ENCODE measurements at places on chromosomes 7 and 10.
A peak's percentile ranks its signal among the peaks of the same experiment; 100 is the strongest.

DNA sequence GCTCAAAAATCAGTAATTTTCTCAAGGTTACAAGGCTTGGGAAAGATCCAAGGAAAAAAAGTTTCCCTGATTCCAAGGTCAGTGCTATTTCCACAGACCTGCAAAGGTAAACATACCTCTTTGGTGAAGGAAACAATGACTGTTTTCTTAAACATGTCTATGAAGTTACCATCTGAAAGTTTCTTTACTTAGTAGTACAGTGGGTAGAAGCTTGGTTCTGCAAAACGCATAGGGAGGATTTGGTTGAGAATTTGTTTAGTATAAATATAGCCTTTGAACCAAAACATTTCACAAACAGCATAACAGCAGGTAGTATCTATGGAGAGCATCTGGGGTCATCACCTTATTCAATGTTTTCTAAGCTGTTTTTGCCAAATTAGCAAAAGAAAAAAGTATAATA is 169.6 kb downstream of the CCSER2 start:
- DNase-seq: no peak

DNA sequence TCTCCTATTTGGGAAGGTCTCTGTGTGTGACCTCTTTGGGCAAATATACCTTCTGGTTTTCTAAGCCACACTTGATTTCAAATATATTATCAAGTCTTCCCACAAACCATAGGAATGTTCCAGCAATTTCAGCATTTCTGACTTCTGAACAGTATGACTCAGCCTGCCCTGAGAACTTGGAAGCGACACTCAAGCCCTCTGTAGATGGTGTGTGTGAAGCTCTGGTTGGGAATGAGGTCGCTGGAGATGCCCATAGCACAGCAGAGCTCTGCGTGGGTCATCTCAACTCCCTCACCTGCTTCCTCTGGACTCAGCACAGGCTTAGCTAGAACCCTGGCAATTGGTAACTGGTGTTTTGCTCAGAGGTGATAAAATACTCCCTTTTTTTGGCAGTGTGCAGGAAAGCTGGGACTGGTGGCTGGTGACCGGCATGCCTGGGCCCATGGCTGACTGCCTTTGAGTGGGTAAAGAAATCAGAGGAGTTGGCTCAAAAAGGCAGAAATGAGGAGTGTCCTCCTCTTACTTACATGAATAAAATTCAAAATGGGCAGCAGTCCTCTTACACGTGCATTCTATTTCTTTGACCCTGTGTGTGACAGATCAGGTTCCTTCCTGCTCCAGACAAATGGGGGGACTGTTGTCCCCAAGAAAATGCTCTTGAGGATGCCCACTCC is 87.5 kb upstream of the NRP1 start:
- no peak for DNase-seq

- DNase-seq: no peak
Measured at GRCh38 chr7:94838717-94839116, 68.7 kb upstream of the PPP1R9A start.

DNA sequence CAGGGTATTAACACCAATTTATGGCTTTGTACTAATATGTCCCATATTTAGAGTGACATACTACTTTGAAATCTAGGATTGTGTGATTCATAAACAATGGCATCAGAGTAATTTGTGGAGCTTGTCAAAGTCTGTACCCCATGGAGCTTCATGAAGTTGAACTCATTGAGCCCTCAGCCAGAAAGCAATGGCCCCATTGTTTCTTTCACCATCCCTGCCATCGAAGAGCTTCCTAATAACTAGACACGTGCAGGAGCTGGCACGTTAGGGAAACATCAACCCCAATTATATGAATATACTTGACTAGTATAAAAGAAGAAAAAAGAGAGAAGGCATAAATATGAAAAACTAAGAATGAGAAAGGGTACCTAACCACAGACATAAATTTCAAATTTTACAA is 206.6 kb downstream of the CXCL12 start:
- no peak for DNase-seq

- DNase-seq: no peak
Measured at GRCh38 chr7:135389971-135390370, 119.9 kb downstream of the CNOT4 start.

DNA sequence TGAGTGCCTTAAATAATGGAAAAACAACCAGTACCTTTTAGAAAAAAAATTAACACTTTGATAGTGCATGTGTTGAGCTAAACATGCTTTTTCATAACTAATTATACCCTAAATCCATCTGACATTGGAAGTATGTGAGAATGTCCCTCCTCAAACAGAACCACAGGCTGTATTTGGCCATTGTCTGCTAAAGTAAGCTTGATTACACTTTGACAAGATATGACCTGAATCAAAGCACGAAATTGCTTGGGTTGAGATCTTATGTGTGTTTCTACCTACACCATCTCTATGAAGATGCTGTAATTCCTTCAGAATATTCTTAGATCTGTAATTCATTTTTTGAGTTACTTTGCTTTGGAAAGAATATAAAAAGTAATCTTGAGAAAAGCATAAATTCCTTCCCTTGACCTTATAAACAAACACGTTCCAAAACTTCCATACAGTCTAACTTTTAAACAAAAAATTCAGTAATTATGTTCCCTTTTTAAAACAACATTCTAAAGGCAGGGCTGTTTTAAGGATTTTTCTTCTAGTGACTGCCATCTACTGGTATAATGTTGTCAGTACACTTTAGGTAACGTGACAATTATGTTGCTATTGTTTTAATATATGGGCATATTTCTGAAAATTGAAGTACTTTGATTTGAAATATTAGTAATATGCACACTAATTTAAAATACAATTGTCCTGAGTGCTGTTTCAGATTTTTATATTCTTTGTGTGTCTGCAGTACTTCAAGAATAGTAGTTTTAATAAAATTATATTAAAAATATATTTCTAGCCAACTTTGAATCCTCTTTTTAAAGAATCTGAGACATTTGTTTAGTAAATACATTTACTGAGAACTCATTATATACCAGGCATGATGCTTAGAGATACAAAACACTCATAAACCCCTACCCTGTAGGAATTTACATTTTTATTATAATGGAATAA is 20.9 kb downstream of the CD36 start:
- DNase-seq: no peak

- DNase-seq: no peak
Measured at GRCh38 chr7:70676243-70676642, 455.7 kb upstream of the GALNT17 start.

GRCh38 chr10:132678436-132679216 is 107.3 kb downstream of the NKX6-2 start:
- DNase-seq: peak; percentile 46

- no peak for DNase-seq
Measured at GRCh38 chr10:86075512-86075911, 291.1 kb downstream of the GRID1 start.
